ENCODE measurements at places on chromosomes 11 and 22.

- no peak for DNase-seq
Measured at GRCh38 chr11:26137651-26138050, 194.3 kb upstream of the ANO3 start.

DNA sequence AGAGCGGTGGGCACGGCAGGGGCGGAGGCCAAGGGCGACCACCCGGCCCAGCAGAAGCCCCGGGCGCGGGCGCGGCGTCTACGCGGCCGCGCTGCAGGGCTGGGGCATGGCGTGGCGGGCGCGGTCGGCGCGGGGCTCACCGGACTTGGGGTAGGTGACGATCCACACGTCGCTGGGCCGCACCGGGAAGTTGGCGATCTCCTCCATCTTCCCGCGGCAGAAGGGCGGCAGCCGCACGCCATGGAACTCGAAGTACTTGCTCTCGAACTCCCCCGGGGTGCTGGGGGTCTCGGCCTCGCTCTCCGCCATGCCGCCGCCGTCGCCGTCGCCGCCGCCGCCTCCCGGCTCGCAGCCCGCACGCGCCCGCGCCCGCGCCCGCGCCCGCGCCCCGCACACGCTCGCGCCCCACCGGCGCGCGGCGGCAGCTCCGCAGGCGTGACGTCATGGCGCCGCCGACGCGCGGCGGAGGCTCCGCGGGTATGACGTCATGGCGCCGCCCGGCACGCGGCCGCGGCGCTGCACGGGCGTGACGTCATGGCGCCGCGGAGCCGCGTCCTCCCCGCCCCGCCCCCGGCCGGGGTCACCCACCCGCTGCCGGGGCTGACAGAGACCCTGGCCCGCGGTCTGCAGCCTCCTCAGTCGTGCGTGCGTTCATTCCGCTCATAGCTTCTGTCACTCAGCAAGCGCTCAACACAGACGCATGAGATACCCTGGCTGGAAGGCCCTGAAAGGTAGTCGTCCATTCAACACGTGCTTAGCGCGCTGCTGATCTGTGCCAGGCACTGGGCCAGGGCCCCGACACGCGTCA, at the start of gene SULT4A1:
SULT4A1 (minus strand) TSS at position 440 of the 808 bp plus-strand sequence; CDS start at position 309, 131 bp downstream.
- DNase-seq = no peak

- DNase-seq = no peak
Measured at GRCh38 chr11:122157653-122158161, 41.7 kb upstream of the BLID start.

- DNase-seq = no peak
Measured at GRCh38 chr11:1152316-1153104, 5.2 kb upstream of the MUC5AC start.

- DNase-seq = no peak
Measured at GRCh38 chr11:72014761-72015320, 16.1 kb downstream of the IL18BP start.

- DNase-seq = no peak
Measured at GRCh38 chr11:44620328-44620725, 54.9 kb downstream of the CD82 start.

GRCh38 chr11:64306876-64307622, 1.7 kb downstream of the ESRRA start:
- DNase-seq = no peak

DNA sequence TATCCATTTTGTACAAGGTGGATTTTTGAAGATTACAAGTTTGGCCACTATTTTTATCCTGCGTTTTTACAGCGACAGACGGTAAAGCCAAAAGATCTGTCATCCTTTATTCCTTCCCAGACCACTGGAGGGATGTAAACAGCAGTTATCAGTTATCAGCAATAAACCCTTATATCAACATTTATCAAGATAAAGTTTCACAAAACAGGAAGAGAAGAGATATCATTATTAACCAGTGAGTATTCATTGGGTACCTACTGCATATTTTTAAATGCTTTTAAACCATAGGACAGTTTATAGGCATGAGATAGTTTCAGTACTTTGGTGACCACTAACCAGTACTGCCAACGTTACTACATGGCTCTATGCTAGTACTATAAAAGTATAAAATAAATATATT, 5.9 kb upstream of the REXO2 start:
- no peak for DNase-seq

GRCh38 chr22:26447584-26448329, 18.7 kb downstream of the ASPHD2 start:
- DNase-seq = no peak

GRCh38 chr22:44371741-44372525, 59.2 kb upstream of the SHISAL1 start:
- DNase-seq = no peak

GRCh38 chr22:27125539-27125938, 468.2 kb downstream of the MIAT start:
- DNase-seq = no peak

DNA sequence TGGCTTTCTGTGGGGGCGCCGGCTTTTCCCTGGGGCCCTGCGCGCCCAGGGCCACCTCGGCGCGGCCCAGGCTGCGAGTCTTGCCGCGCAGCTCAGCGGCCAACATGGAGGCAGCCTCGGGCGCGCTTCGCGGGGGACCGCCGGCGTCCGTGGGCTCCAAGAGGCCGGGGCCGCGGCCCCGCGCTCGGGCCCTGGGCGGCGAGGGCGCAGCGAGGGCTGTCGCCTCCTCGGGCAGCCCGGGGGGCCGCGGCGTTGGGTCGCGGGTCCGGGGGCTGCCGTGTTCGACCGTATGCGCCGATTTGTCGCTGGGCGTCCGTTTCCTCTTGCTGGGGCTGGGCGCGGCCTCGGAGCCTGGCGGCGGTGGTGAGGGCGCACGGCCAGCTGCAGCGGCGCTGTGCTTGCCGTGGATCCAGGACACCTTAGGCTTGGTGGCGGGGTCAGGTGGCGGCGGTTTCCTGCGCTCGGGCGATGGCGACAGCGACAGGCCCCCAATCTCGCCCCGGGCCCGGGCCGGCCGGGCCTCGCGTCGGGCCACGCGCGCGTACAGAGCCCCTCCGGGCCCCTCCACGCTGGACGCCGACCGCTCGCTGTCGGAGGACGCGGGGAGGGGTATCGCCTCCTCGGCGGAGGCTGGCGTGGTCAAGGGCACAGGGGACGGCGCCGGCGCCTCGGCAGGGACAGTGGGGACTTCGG, 11.9 kb downstream of the SCARF2 start:
- DNase-seq = no peak

GRCh38 chr11:47539681-47540039, 13.3 kb downstream of the CELF1 start:
- no peak for DNase-seq

- DNase-seq = no peak
Measured at GRCh38 chr11:112226831-112227401, 688 bp downstream of the PTS start.

GRCh38 chr22:44338906-44339305, 26.2 kb upstream of the SHISAL1 start:
- DNase-seq = no peak
